ENCODE measurements at places on chromosomes 12 and 14. TPM values are rescaled to one million over a fixed set of nuclear protein-coding genes. Genes with fewer than 3 reads are reported as not detected.

DNA sequence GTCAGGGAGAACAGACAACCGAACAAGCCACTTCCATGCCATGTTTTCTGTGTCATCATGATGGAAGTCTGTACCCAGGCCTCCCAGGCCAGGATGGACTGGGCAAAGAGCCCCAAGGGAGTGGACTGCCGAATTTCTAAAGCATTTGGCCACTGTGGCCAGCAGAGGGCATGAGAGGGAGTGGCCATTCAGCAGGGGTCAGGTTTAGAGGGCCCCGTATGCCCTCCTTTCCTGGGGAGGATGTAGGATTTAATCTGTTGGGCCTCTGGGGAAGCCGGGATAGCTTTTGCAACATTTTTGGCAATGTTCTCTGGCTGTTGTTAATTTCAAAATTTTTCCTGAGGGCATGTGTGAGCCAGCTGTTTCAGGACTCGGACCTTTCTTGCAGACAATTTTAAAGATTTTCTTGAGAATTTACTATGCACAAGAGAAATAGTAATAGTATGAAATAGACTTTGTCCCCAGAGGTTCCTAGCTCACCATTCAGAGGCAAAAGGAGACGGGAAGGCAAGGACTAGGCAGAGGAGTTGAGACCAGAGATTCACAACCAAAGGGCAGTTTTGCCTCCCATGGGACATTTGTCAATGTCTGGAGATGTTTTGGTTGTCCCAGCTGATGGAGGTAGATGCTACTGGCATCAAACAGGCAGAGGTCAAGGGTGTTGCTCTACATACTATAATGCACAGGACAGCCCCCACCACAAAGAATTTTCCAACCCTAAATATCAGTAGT lies 18.0 kb downstream of the ACACB start:
- no peak overlapping the region for H3K27ac ChIP-seq
- no peak overlapping the region for H3K4me3 ChIP-seq
- no peak for DNase-seq
- H3K36me3 ChIP-seq: peaks cover 4% of the 10 kb centered on the region
- H3K27me3 ChIP-seq: peaks cover 9% of the 10 kb centered on the region

DNA sequence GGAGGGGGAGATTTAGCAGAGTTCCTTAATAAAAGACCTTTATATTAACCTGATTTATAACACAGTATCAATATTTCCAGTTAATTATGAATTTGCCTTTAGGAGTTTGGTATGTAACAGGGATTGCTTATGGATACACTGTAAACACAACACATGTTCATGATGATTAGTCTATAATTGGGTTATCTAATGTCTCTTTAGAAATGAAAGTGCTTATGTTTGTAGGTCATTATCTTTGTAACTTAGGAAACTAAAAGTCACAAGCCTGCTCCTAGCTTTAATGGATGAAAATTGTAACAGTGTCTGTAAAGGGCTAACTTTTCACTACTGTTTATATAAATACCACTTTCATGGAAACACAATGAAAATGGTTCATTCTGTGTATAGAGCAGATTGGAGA lies 9.4 kb downstream of the PDE3A start:
- no peak for DNase-seq
- no peaks in the 10 kb centered on the region for H3K4me1 ChIP-seq
- no peak overlapping the region for H3K4me3 ChIP-seq
- H3K27me3 ChIP-seq: no peaks in the 10 kb centered on the region
- H3K36me3 ChIP-seq: no peaks in the 10 kb centered on the region

DNA sequence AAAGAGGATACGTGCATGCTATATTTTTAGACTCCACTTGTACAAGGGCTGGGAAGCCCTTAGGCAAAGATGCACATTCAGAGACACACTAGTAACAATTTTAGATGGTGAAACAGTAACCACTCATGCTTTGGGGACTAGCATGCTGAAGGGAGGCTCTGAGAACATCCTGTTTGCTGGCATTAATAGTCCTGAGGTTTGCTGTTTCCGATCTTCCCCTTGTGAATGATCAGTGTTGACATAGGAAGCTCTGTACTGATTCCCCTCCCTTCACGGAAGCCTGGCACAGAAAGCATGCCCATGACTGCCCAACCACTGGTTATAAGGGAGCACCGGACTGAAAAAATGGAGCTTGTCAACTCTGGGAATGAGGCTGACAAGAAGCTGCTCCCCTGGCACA lies 164.6 kb downstream of the GCH1 start:
- no peaks in the 10 kb centered on the region for H3K27me3 ChIP-seq
- no peak overlapping the region for H3K4me3 ChIP-seq
- peaks cover 3% of the 10 kb centered on the region for H3K36me3 ChIP-seq
- H3K4me1 ChIP-seq: peaks cover 8% of the 10 kb centered on the region

DNA sequence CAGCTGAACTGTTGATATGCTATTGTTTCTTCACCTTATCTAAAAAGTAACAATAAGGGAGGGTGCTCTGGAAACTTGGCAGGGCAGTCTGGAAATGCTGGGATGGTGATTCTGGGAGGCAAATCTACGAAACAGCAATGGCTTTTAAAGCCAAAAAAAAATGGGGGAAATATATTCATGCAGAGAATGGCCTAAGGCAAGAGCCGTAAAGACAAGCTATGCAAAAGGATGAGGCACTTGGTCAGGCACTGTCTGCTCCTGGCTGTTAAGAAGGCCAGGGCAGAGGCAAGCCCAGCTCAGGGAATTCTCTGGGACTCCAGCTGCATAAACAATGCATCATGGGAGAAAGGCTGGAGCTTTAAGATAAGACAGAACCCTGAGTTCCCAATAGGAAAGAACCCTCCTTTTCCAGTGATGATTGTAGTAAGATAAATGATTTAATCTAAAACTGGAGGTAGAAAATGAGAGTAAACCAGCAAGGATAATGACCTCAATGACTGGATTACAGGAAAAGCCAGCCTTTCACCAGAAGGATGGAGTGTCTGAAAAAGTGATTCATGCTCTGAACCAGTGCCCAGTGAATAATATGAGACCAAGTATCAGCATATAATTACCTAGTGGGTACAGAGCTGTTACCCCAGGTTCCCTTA lies 46.0 kb downstream of the ITPR2 start:
- no peaks in the 10 kb centered on the region for H3K27me3 ChIP-seq
- peaks cover 20% of the 10 kb centered on the region for H3K4me1 ChIP-seq
- H3K4me3 ChIP-seq: no peak overlapping the region
- H3K36me3 ChIP-seq: peaks cover 33% of the 10 kb centered on the region
- H3K27ac ChIP-seq: no peak overlapping the region

GRCh38 chr14:92625213-92625612 lies 111.6 kb downstream of the RIN3 start:
- DNase-seq: no peak
- H3K27ac ChIP-seq: no peak overlapping the region
- no peaks in the 10 kb centered on the region for H3K4me1 ChIP-seq
- no peaks in the 10 kb centered on the region for H3K27me3 ChIP-seq
- peaks cover 50% of the 10 kb centered on the region for H3K36me3 ChIP-seq
- no peak overlapping the region for H3K4me3 ChIP-seq

GRCh38 chr12:52346593-52346992 lies 20.7 kb downstream of the KRT85 start:
- H3K4me1 ChIP-seq: peaks cover under 1% of the 10 kb centered on the region
- no peaks in the 10 kb centered on the region for H3K36me3 ChIP-seq
- H3K4me3 ChIP-seq: no peak overlapping the region
- no peaks in the 10 kb centered on the region for H3K27me3 ChIP-seq
- H3K27ac ChIP-seq: no peak overlapping the region

DNA sequence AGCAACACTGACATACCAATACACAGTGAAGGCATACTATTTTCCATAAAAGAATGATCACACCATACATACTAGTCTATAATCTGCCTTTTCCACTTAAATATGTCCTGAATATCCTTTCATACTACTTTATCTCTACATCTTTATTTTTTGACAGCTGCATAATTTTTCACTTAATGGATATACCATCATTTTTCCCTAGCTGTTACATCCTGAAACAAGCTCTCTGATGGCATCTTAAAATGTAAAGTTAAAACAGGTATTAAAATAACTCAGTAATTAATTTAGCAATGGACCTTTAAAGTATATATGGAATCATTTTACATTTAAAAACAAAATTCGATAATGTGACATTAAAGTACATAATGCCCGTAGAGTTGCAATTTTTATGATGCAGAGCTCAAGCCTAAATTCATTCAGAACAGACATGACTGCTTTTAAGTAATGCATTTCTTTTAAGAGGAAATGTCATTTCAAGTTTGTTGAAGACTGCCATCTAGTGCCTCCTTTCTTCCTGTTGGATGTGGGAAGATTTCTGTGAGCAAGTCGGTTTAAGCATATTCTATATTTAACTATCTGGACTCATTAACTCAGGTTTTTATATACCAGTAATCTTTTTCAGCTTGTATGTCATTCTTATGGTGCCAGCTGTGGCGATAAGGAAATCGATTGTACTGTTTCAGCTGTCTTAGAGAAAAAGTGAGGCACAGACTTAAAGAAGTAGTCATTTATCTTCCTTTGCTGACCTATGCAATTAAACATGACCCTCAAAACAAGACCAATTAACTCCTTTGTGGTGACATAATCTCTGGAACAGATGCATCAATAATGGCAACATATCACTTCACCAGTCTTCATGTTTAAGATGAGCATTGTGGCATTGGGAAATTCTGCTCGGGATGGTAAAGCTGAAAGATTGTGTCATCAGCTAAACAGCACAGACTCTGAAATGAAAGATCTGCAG lies 20.3 kb downstream of the PRICKLE1 start:
- H3K4me3 ChIP-seq: no peak overlapping the region
- no peaks in the 10 kb centered on the region for H3K36me3 ChIP-seq
- DNase-seq: no peak
- H3K27me3 ChIP-seq: no peaks in the 10 kb centered on the region
- H3K4me1 ChIP-seq: no peaks in the 10 kb centered on the region

DNA sequence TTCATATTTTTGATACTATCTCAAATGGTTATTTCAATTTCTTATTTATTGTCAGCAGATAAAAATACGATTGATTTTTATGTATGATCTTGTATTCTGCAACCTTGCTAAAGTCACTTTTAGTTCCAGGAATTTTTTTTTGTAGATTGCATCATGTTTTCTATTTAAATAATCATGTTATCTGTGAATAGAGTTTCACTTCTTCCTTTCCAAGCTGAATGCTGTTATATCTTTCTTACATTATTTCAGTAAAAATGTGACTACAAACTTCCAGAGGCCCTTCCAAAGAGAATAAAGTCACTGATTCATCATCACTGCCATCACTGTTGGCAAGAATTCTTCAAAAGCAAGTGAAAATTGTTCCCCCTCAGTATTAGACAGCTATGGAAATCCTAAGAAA lies 104.7 kb upstream of the RAP1B start:
- no peak for DNase-seq
- H3K4me3 ChIP-seq: no peak overlapping the region
- peaks cover 13% of the 10 kb centered on the region for H3K4me1 ChIP-seq

DNA sequence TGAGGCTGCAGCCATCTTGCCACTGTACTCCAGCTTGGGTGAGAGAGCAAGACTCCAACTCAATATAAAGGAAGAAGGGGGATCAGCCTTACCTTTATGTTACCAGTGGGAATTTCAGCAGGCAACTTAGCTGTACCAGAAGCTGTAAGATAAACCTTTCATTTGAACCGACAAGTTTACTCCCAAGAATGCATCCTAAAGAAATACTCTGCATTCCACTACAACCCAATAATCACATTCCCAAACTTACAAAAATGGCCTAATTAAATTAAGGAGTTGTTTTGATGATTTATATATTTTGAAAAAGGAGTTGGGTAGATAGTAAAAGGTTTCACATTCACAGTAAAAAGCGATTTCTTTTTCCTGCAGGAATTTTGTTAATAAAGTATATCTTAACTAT lies 241.4 kb downstream of the TTC8 start:
- no peak for DNase-seq
- H3K36me3 ChIP-seq: no peaks in the 10 kb centered on the region
- no peak overlapping the region for H3K4me3 ChIP-seq
- peaks cover 23% of the 10 kb centered on the region for H3K27me3 ChIP-seq

DNA sequence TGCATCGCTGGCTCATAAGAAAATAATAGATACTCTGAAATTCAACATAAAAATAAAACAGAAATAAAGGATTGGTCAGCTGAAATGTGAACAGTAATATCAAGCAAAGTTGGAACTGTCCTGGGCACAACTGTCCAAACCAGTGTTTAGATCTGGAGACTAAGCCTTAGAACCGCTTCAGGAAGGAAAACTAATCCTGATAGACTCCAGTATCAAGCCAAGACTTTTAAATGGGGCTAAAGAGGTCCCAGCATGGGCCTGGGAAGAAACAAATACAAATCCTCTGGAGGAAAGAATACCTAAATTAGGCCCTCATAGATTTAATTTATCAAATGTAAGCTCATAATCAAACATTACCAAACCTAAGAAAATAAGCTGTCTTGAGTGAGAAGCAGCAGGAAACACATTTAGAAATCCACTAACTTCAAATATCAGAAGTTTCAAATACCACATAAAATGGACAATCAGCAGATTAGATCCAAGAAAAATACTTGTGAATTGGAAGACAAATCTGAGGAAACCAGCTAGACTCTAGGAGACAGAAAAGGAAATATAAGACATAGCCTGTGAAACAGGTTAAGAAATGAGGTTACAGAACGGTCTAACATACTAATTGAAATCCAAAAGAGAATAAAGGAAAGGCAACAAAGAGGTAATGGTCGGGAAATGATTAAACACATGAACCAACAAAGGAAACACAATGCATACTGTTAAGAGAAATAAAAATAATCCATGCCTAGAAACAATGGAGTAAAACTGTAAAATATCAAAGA lies 27.6 kb downstream of the SCAF11 start:
- H3K27ac ChIP-seq: no peak overlapping the region
- H3K4me1 ChIP-seq: peaks cover 38% of the 10 kb centered on the region
- no peak for DNase-seq
- no peaks in the 10 kb centered on the region for H3K27me3 ChIP-seq

- H3K4me3 ChIP-seq: no peak overlapping the region
- DNase-seq: no peak
- H3K4me1 ChIP-seq: no peaks in the 10 kb centered on the region
- H3K27ac ChIP-seq: no peak overlapping the region
- H3K36me3 ChIP-seq: peaks cover 26% of the 10 kb centered on the region
- H3K27me3 ChIP-seq: no peaks in the 10 kb centered on the region
Observed at GRCh38 chr12:56236091-56236490, 6.2 kb downstream of the SLC39A5 start.

BATF gene
- total RNA-seq: 171 TPM

CLEC6A gene
- total RNA-seq: not detected

NFKBIA gene
- 515 TPM for total RNA-seq

KLHL33 gene
- 0.42 TPM for total RNA-seq

CYP46A1 gene
- not detected for total RNA-seq

DPPA3 gene
- total RNA-seq: not detected

DCP1B gene
- total RNA-seq: 12.4 TPM

SLC38A4 gene
- total RNA-seq: not detected
